Activated CD8-positive, alpha-beta memory T cell treated with anti-CD3 and anti-CD28 coated beads for 24 hours (primary cell): ENCODE measurements at places on chromosomes 3 and 15.

GRCh38 chr3:152076148-152076547, 192.6 kb upstream of the MBNL1 start:
- DNase-seq, result no peak

DNA sequence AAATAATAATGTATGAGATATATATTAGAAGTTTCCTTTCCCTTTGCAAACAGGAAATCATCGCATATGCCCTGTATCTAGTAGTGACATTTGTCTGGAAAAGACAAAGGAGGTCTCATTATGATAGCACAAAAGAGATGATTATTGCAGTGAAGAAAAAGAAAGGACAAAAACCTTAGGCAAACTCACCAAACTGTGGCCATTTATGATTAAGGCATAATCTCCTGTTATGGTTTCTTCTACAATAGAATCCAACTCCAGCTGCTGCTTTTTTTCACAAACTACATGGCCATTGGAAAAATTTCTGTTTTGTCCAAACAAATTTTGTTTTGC, 218.2 kb downstream of the ATP8B4 start:
- no peak for DNase-seq

DNA sequence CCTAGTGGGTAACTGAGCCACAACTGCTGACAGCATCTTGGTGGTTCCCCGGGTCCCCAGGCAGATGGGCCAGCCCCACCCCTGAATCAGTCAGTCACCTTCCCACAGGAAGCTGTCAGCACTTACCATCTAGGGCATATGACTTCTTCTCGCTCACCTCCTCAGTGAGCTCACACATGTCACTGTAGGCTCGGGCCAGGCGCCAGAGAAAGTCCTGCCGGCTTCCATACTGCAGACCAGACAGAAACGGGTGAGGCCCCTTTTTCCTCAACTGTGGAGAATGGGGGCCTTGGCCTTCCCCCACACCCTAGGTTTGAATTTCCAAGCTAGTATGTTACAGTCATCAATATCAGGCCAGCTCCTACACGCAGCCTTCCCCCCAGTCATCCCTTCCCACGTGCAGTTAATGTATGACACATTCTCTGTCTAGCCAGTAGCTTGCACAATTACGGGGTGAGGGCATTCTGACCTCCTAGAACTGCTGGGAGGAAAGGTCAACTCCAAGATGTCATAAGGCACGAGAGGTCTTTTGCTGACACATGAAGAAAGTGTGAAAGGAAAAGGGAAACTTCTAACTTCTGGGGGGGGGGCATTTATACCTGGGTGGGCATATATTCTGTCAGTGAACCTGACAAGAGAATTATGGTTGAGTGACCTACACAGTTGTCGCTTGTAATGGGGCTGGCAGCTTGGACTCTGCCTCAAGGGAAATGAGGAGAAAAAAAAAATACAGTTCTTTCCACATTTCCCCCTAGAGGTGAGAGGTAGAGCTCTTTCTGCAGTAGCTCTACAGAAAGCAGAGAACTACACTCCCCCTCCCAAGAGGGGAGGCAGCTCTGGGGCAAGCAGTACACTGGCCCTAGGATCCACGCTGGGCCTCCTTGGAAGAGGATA, 10.9 kb downstream of the RMDN3 start:
- DNase-seq, result peak; percentile 81

DNA sequence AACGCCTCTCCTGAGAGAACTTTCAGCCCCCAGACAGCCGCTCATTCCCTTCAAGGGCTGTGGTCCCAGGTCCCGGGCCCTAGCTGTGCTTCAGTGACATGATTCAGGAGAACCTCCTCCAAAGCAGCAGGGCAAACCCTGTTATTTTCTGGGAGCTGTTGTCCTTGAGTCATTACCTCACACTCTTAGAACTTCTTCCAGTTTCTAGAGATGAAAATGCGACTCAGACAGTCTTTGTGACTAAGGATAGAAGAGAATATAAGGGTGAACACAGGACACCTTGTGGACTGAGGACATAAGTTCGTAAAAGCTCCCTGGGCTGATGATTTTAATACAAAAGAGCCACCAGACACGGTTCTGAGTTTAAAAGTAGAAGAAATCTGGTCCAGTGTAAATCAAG, 203.8 kb downstream of the RORA start:
- no peak for DNase-seq

DNA sequence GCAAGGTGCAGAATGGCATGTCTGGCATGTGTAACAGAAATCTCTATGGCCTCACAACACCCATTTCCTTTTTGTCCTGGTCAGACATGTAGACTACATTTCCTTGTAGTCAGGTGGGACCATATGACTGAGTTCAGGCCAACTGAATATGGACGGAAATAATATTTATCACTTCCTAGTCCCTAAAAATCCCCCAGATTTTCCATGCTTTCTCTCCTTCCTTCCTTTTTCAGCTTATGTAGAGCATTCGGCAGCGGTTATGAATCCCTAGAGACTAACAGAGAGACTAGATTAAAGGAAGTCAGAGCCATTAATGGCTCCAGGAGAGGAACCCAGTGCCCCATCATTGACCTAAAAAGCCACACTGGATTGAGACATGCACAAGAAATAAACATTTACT, 35.8 kb downstream of the SLC9A9 start:
- DNase-seq, result no peak

DNA sequence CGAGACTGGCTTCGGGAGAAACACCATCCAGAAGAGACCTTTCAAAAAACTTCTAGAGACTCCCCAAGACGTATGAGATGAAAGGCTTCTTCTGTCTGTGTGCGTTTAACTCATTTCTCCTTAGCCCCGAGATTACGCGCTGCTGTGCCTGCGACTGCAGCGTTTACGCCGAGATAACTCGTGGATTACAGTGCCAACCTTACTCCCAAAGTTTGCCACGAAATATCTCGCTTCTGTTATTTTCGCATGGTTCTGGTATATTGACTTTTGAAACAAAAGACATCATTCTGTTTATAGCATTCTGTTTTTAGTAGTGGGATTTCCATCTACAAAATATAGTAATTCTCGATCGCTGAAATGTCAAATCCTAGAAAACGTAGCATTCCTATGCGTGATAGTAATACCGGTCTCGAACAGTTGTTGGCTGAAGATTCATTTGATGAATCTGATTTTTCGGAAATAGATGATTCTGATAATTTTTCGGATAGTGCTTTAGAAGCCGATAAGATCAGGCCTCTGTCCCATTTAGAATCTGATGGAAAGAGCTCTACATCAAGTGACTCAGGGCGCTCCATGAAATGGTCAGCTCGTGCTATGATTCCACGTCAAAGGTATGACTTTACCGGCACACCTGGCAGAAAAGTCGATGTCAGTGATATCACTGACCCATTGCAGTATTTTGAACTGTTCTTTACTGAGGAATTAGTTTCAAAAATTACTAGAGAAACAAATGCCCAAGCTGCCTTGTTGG, 467 bp downstream of the PGBD4 start:
- DNase-seq, result no peak

DNA sequence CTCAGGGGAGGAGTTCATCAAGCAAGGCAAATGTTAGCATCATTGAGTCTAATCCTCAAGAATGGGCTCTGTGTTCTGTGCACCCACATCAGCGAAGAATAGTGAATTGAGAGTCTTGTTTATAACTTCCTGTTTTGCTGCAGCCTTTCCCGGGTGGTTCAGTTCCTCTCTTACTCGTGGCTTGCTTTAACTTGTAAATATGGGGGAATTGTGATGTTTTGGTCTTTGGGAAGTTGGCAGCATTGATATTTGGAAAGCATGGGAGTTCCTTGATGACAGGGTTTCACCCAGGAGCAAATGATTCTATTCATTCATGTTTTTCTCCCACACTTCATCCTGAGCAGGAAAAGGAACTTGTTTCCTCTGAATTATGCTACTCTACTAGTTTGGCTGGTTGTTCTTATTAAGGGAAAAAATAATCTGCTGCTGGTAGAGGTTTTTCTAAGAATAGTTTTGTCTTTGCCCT, 40.4 kb downstream of the GPD1L start:
- DNase-seq, result no peak

DNA sequence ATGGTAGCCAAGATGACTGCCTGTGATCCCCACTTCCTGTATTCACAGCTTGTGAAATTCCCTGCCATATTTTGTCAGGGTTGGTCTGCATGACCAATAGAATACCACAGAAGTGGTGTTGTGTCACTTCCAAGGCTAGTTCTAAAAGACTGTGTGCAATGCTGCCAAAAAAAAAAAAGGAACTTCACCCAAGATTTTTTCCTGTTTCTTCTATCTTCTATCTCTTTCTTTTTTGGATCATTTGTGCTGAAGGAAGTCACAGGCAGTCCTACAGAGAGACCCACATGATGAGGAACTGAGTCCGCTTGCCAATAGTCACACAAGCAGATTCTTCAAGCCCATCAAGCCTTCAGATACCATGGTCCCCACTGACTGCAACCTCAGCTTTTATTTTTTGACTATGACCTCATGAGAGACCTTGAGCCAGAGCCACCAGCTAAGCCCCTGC, 18.1 kb upstream of the RAF1 start:
- no peak for DNase-seq

DNA sequence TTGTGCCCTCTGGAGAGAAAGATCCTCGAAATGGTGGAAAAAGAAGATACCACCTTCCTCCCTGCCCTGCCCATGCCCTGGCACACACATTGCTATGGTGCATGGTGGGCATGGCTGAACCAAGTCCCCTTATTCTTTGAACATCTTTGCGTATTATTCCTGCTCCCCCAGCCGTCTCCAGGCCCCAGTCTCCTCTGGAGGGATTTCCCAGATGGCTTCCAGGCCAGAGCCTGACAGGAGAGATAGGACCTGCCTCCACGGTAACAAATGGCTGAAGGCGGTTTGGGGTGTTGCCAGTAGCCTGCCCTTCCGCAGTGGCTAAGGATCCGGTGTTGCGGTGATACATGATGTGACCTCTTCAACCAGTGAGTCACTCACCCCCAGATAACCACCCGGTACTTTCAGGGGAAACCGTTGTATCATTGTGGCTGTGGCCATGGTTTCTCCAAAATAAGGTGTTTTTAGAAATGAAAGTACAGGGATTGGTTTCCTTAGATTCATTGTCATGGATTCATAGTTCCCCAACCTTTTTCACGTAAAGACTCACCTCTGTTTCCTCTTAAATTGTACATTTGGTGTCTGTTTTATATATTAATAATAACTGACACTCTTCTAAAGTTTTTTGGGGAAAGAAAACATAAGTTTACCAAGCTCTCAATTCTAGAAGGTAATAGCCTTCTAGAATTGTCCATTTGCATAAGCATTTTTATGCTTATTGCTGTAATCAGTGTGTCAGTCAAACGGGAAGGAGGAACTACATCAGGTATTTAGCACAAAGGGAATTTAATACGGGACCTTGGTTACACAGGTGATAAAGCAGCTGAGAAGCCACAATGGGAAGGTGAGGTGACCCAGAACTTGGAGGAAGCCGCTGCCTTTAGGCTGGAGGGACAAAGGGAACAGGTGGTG, 25.9 kb downstream of the SMAD3 start:
- peak; percentile 82 for DNase-seq

DNA sequence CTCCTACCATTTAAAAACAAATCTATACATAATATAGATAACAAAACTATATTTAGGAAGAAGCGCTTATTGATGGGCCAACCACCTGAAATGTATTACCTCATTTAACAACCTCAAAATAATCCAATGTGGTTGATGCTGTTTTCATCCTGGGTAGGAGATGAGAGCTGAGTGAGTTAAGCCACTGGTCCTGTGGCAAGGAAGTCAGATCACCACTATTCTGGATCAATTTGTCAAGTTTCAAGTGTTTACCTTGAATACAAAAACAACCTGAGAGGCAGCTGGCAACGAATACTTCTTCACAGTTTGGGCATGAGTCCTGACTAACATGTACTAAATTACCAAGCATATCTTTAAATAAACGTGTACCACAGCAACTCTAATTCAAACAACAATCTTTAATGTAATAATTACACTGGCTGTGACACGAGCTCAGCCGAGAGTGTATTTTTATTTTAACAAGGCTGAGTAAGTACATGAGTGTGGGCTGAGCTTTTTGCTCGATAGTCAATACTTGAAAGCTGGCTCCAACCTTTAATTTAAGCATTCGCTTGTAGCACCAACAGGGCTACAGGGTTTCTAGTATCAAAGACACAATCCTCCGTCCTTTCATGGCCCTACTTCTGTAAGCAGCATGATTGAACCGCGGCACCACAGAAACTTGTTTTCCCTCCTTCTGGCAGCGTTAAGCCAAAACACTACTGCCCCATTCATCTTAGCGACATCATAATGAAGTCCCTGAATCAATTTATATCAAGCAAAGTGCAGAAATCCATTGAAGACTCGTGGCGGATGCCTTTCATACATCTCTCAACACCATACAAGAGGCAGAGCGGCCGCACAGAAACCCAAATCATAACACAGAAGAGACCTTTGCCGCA, 93.8 kb upstream of the ICE2 start:
- no peak for DNase-seq

GRCh38 chr3:25520926-25521559, 93.0 kb downstream of the RARB start:
- no peak for DNase-seq

- peak; percentile 79 for DNase-seq
Measured at GRCh38 chr15:40471105-40471807, 472 bp downstream of the CHST14 start.
